ENCODE measurements at places on chromosomes 7 and 10.

DNA sequence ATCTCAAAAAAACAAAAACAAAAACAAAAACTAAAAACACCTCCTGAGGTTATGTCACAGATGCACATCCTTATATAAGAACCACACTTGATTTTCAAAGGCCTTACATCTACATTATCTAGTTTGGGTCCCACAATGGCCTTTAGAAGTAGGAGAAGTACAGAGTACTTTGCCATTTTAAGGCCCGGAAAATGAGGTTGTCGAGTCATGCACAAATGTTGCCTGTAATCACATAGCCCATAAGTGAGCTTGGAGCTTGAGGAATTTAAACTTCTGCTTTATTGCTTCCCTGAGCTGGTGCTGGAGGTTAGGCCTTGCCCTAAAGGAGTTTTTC, 9.7 kb upstream of the MKRN1 start:
- no peak for DNase-seq

DNA sequence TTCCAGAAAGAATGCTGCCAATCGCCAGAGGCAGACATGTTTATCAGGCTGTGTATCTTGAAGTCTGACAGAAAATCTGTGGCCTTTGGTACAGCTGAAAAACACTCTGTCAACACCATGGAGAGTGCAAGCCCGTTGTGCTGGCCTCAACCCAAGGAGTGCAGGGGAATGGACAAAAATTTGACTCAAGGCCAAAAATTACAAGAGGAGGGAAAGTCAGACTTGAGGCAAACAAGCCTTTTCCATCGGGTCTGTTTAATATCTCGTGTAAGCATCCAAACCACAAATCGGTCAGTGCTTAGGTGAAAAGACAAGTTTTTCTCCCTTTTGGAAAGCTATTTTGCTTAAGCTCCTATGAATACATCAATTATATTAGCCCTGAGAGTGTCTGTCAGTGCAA, 305.3 kb upstream of the NFE2L3 start:
- DNase-seq, result no peak

DNA sequence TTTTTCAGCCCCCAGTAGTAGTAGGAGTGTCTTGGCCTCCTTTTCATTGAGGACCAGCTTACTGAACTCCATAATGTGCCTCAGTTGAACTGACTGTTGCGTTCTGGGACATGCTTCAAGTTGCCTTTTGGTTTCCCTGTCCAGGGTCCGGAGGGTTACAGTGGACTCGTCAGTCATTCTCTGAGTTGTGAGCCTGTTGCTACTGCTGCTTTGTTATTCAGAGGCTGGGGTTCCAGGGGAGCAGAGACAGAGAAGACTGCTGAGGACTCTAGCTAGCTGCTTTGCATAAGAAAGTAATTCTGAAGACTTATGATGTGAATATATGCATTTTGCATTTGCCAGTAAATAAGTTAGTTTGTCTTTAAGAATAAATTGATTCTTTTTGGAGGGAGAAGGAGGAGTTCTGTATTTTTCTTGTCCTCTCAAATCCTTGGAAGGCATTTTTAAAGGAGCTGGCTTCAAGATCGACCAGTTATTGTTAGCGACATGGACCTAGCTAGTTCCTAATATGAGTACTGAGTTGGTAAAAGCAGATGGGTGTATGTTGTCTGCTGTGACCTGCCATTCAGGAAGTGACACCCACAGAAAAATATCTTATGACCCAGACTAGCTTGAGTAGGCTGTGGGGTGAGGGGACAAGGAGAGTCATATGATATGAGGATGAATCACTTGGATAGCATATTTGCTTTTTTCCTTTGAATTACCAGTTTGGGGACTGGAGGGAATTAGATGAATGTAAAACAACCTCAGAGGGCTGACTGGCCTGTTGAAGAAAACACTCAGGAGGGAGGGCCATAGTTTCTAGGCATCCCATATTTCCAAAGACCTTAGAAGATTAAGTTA, 8.3 kb downstream of the PI4K2A start:
- DNase-seq, result no peak

GRCh38 chr10:73501651-73502050, 5.8 kb upstream of the PPP3CB start:
- no peak for DNase-seq

- no peak for DNase-seq
Observed at GRCh38 chr10:97029271-97029670, 156.5 kb downstream of the SLIT1 start.

DNA sequence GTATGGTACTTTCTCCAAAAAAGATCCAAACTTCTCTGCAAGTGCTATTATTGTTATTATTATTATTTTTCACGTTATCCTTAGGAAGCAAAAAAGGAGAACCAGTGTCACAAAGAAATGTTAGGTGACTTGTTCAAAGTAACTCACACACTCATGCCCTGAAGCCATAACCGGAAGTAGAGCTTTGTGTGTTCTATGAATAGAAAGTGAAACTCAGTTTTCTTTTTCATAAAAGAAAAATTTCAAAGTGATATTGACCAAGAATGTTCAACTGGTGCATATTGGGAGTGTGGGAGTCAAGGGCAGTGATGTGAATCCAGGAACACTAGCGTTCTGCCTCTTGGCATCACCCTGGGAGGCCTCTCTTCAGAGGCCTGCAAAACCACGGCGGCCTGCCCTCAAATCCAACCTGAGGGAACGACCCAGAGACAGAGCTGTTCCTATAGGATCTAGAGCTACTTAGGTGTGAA, 106.1 kb downstream of the PRKCQ start:
- DNase-seq, result no peak

GRCh38 chr7:74029089-74029785, 1.3 kb downstream of the ELN start:
- no peak for DNase-seq

GRCh38 chr7:44078521-44078920, 3.8 kb downstream of the POLM start:
- DNase-seq, result no peak

DNA sequence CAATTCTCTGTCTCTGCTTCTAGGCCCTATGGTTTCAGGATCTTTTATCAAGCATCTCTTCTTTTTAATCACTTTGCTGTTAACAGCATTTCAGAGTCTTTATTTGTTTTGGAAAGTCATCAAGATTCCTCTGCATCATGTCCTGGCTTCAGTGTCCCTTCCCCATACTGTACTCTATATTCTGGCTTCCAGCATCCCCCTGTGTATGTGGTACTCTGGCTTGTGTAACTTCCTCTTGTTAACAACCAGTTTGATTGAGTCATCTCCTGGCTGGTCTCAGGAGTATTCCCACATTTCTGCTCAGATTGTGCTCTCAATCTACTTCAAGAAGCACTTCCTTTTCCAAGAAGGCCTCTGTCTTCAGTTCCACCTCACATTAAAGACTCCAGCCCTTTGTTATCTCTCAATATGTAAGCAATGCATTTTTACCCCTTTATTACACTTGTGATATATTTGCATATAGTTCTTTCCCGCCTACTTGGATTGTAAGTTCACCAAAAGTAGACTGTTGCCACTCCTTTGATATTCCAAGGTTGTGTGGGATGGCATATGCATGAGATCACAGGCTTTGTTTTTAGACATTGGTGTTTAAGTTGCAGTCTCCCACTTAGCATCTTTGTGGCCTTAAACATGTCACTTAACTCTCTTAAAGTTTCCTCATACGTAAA, 15.1 kb upstream of the ATE1 start:
- no peak for DNase-seq

All from hippocampal formation (tissue), 2 donors.